ENCODE measurements at places on chromosomes 3 and 15. TPM values are rescaled to one million over a fixed set of nuclear protein-coding genes. Genes with fewer than 3 reads are reported as not detected.

Gene IGDCC3
- 0.08 TPM for total RNA-seq

Gene GOLGA6L7
- total RNA-seq: not detected

Gene TF
- 0.69 TPM for total RNA-seq

Gene SHC4
- 0.95 TPM for total RNA-seq

Gene CYP1A1
- total RNA-seq: 1.6 TPM

Gene LRRIQ4
- total RNA-seq: not detected

Gene HHLA2
- total RNA-seq: 0.13 TPM

Gene KLHL6
- total RNA-seq: not detected

Gene SLC28A1
- 0.05 TPM for total RNA-seq

Gene AGBL1
- total RNA-seq: not detected

Gene CRABP1
- 2.1 TPM for total RNA-seq

Gene KCNAB1
- total RNA-seq: not detected

Gene CFAP100
- total RNA-seq: not detected

Gene NPRL2
- 13.0 TPM for total RNA-seq

Gene UBAP1L
- 1.1 TPM for total RNA-seq

Gene NR1I2
- not detected for total RNA-seq

Gene IFT57
- total RNA-seq: 41.5 TPM

All from A549 treated with CORT108297 at 1 μM for 4 hours (cell line).